ENCODE measurements at places on chromosomes 7 and 10. TPM values are rescaled to one million over a fixed set of nuclear protein-coding genes. Genes with fewer than 3 reads are reported as not detected.

DNA sequence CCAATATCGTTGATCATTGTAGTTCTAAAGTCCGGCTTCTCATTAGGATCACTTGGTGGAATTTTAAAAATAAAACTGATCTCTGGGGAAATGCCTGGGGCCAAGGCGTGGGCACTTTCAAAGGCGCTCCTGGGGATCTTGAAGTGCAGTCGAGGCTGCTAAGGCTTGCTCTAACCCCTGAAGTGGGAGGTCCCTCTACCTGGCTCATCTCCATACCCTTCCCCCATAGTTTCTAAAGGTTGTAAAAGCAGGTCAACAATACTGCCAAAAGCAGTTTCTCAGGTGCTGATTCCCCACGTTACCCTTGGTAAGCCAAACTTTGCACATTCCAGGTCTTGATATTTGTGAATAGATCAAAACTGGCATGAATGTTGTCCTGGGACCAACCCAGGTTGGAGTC, 79.0 kb upstream of the SP8 start:
- no peak for DNase-seq
- no peaks in the 10 kb centered on the region for H3K36me3 ChIP-seq
- H3K27me3 ChIP-seq, result no peaks in the 10 kb centered on the region
- no peak overlapping the region for H3K27ac ChIP-seq

DNA sequence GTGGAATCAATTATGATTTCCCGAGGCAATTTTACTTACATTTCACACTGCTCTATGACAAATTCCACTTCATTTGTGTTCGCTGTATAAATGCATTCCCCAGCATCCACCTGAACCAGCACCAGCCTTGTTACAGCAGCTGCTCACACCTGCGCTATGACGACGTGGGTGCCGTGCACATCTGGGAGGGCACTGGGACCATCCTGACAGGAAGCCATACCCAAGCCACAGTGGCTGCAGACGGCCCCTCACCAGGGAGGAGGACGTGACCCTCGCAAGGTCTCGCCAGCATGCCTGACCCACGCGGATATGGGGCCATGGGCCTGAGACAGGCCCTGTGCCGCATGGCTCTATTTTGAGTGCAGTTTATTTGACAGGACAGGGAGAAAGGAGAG, 201.3 kb downstream of the MAD1L1 start:
- no peaks in the 10 kb centered on the region for H3K36me3 ChIP-seq
- no peak overlapping the region for H3K4me3 ChIP-seq
- H3K4me1 ChIP-seq, result peaks cover 20% of the 10 kb centered on the region

DNA sequence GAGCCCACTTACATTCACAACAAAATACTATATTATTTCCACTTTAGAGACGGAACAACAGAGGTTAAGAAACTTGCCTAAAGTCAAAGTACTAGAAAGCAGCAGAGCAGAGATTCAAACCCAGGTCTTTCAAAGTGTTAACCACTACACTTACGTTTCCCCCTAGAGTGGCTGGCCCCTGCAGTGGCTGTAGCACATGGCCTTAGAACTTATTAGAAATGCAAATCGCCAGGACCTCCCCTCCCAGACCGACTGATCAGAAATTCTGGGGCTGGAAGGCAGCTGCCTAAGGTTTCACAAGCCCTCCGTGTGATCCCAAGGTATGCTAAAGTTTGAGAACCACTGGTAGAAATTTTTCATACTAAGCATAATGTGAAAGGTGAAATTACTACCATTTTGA, 8.1 kb downstream of the MPP7 start:
- no peak overlapping the region for H3K27ac ChIP-seq
- peaks cover 39% of the 10 kb centered on the region for H3K4me1 ChIP-seq
- H3K36me3 ChIP-seq, result no peaks in the 10 kb centered on the region
- no peak overlapping the region for H3K4me3 ChIP-seq
- H3K27me3 ChIP-seq, result no peaks in the 10 kb centered on the region

GRCh38 chr10:78846760-78847159, 222.0 kb upstream of the ZMIZ1 start:
- no peaks in the 10 kb centered on the region for H3K4me1 ChIP-seq
- H3K36me3 ChIP-seq, result no peaks in the 10 kb centered on the region
- no peaks in the 10 kb centered on the region for H3K27me3 ChIP-seq

- H3K4me3 ChIP-seq, result no peak overlapping the region
- no peak overlapping the region for H3K27ac ChIP-seq
- H3K4me1 ChIP-seq, result no peaks in the 10 kb centered on the region
- H3K36me3 ChIP-seq, result no peaks in the 10 kb centered on the region
- no peak for DNase-seq
These were observed 53.8 kb downstream of the TCAF1 start for GRCh38 chr7:143848192-143848591.

DNA sequence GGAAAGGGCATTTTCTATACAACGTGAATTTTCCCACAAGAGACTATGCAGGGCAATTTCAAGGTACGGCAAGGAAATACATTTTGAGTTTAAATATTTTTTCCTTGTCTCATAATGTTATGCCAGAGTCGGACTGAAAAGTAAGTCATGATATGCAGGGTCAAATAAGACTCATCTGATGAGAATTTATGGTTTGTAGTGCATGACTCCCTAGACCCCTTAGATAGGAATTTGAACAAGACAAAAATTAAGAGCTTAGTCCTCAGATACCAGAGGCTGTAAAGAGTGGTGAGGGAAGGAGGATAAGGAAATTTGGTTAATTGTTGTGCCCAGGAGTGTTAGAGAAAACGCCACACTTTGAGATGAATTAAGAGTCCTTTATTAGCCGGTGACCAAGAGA, 616.6 kb downstream of the XPNPEP1 start:
- H3K4me1 ChIP-seq, result no peaks in the 10 kb centered on the region
- no peaks in the 10 kb centered on the region for H3K36me3 ChIP-seq
- no peaks in the 10 kb centered on the region for H3K27me3 ChIP-seq
- DNase-seq, result no peak
- no peak overlapping the region for H3K4me3 ChIP-seq

DNA sequence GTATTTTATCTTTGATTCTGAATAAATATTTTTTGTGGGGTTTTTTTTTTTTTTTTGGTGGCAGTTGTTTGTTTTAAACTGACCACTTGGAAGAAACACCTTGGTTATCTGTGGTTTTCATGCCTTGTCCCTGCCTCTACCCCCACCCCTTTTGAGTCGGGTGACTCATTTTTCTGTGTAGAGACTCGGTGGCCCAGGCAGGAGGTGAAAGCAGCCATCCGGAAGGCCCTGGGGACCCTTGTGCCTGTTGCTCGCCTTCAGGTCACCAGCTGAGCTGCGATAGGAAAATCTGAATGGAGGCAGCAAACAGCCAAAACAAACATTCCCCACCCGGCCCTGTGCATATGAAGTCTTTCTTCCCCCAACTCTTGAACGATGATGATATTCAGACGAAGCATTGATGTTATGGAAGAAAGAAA, 22.8 kb downstream of the CYP17A1 start:
- H3K4me1 ChIP-seq, result peaks cover 8% of the 10 kb centered on the region
- no peak overlapping the region for H3K4me3 ChIP-seq
- DNase-seq, result no peak
- H3K27me3 ChIP-seq, result no peaks in the 10 kb centered on the region

DNA sequence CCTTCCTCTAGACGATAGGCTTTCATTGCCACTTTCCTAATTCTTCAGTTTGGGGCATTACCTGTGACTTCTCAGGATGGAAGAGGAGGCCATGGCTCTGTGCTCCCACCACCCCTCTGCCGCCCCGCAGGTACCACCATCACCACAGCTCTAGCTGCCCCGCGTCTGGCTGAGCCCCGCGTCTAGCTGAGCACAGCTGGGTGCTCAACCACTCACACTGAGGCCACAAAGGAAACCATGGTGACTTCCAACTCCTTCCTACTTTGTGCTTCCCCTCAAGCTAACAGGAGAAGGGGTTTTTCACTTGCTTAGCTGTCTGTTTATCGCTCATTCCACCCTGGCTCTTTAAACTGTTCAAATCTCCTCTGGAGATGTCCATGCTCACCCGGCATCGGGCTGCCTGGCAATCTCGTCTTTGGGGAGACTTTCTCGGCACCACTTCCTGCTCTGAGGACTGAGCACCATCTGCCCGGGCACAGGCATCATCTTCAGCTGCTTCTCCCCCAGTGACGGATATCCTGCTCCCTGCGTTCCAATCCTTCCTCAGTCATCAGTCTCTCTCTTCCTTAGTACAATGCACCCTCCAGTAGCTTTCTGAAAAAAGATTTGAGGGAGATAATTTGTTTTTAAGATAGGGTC, 59.4 kb downstream of the MAD1L1 start:
- no peak overlapping the region for H3K27ac ChIP-seq
- H3K4me3 ChIP-seq, result no peak overlapping the region
- no peak for DNase-seq
- no peaks in the 10 kb centered on the region for H3K4me1 ChIP-seq
- no peaks in the 10 kb centered on the region for H3K27me3 ChIP-seq

DNA sequence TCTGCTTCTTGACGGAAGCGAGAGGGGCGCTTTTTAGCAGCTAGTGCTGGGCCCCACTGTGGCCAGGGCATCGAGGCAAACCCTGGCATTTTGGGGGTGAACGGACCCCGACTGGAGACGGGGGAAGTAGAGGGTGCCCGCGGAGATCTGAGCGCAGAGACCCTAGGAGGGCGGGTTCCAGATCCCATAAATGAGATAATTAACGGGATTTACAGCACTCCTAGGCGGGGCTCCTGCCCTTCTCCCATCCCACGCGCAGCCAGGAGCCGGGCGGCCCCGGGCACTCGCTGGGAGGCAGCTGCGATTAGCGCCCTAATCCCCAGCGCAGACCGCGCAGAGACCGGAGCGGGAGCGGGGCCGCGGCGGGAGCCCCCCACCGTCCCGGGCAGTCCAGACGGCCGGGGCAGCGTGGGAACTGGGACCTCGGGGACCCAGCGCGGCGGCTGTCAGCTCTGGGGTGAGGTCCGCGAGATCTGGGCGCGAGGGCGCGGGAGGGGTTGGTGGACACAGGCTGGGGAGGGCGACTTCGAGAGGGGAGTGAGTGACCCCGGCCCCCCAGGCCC, 735 bp downstream of the JCAD start:
- no peak overlapping the region for H3K27ac ChIP-seq
- H3K4me3 ChIP-seq, result no peak overlapping the region
- H3K4me1 ChIP-seq, result peaks cover 4% of the 10 kb centered on the region
- no peak for DNase-seq

GRCh38 chr7:2639181-2639681, 7.4 kb downstream of the TTYH3 start:
- H3K27ac ChIP-seq, result no peak overlapping the region
- no peak for DNase-seq
- no peaks in the 10 kb centered on the region for H3K4me1 ChIP-seq
- no peaks in the 10 kb centered on the region for H3K36me3 ChIP-seq
- H3K27me3 ChIP-seq, result no peaks in the 10 kb centered on the region
- H3K4me3 ChIP-seq, result no peak overlapping the region

PRSS37 gene
- not detected for total RNA-seq
